ENCODE measurements at places on chromosomes 12 and 14.

DNA sequence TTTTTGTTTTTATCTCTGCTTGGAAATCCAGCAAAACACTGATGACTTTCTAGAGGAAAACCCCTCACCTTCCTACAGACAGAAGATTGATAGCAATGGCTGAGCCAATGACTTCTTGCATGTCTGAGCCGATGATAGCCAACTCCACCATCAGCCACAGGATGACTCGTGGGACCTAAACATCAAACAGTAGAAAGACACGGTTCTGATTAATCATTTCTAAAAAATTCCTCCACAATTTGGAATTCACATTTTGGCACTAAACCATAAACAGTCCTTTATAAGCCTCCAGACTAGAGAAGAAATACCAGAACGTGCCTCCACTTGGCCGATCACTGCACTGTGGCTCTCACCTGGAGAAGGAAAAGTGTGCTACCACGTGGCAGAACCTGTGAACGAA, 25.9 kb downstream of the SLC11A2 start:
- DNase-seq: no peak

GRCh38 chr14:102345232-102345631, 17.5 kb downstream of the CINP start:
- no peak for DNase-seq

GRCh38 chr14:96239711-96240141, 16.3 kb upstream of the BDKRB1 start:
- DNase-seq: no peak

DNA sequence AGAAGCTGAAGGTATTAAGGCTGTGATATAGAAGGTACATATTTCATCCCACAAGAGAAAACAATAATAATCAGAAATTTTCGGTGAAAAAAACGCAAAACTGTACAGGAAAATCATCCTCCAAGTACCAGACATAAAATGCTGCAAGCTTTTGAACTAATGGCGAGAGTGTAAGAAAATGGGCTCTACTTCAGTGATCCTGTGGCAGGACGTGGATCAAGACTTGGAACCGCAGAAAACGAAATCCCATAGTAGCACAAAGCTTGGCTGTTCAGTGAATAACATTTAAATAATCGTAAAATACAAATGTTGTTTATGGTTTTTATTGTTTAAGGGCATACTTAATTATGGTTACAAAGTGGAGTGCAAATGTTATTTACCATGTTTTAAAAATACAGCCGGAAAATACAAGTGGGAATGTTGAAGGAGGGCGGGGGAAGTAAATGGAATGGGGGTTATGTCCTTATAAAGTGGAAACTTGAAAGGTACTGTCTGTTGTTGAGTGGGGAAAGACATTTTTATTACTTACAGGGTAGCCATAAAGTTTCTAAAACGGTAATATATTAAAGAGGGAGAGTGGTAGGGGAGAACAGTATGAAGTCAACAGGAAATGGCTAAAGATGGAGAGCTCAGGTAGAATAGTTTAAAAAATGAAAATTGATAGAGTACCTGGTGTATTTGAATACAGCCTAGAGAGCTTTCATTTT, 1.1 kb downstream of the SMIM10L1 start:
- DNase-seq: no peak

DNA sequence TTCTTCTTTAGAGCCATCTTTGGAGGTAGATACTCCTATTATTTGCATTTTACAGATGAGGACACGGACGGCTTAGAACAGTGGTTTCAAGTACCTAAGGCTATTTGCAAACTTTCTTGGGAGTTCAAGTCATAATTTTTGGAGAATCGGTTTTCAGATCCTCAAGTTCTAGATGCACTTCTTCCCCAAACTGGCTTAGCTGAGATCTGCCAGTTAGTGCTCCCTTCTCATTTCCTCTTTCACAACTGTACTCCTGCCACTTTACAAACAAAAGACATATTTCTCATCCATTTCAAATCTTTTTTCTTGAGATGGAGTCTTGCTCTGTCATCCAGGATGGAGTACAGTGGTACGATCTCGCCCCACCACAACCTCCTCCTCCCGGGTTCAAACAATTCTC, 77.3 kb downstream of the HELB start:
- no peak for DNase-seq

DNA sequence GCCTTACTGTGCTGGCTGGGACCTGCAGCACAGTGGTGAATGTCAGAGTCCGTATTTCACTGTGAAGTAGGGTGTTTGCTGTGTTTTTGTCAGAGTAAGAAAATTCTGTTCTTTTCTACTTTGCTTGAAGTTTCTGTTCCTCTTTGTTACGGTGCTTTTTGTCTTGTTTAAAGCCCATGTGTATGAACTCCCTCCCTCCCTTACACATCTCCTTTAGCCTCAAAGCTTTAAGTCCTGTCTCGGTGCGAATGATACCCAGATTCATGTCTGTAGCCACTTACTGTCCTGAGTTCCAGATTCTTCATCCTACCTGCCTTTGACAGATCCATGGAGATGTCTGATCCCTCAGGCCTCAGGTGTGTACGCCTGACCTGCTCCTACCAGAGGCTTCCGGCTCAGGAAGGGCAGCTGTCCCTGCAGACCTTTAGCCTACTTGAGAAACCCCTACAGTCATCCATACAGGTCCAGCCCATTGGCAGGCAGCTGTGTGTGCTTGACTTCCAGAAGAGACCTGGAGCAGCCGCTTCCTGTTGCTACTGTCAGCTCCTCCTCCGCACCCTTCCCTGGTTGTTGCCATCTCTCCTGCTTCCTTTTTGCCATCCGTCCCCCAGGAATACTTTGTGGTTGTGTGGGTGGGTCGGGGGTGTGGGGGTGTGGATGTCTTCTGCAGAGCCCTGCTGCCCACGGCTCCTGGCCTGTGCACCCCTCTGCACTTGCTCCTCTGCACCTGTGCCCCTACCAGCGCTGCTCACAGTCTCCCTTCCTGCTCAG, 72.9 kb downstream of the DDX51 start:
- DNase-seq: no peak

DNA sequence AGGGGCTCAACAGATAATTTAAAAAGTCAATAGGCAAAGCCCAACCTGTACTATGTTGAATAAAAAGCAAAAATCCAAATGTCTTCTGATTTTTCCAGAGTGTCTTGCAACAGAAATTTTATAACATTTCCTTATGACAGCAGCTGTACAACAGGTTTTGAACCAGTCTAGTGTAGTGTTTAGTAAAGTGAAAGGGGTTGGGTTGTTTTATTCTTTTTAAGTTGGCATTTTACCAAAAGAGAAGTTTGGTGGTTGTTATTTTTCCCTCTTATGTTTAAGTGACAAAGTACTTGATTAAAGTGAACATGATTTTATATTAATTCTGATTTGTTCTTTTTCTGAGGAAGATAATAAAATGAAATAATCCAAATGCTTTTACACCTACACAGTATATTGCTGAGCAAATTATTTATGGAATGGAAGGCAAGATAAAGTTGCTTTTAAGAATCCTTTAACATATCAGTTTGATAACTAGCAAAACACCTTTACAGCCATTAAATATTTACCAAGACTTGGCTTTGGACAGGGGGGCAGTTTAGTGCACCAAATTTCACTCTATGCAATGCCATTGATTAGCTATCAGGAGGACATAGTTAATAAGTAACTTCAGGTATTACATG, 128.9 kb downstream of the FOXA1 start:
- DNase-seq: no peak

- DNase-seq: no peak
Observed at GRCh38 chr14:76927971-76928700, 100.4 kb downstream of the IRF2BPL start.

DNA sequence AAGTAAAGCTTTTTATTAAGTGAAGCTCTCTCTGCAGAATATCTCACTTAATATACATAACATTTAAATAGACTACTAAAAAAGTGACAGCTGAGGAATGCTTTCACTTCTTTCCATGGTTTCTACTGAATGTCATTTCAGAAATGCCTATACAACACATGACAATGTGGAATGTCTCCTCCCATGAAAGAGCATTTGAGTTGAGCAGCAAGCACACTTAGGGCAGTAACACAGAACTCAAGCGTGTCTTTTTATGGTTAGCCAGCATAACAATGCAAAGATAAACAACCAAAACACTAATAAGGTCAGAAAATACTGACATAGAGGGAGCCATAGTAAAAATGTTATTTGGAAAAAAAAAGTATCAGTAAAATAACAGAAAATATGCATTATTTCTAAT, 9.4 kb downstream of the PPP1R12A start:
- DNase-seq: no peak

GRCh38 chr12:54988402-54989054, 4.0 kb upstream of the TESPA1 start:
- DNase-seq: no peak

Data from HCT116 (cell line).